ENCODE measurements at places on chromosomes 3 and 15.

DNA sequence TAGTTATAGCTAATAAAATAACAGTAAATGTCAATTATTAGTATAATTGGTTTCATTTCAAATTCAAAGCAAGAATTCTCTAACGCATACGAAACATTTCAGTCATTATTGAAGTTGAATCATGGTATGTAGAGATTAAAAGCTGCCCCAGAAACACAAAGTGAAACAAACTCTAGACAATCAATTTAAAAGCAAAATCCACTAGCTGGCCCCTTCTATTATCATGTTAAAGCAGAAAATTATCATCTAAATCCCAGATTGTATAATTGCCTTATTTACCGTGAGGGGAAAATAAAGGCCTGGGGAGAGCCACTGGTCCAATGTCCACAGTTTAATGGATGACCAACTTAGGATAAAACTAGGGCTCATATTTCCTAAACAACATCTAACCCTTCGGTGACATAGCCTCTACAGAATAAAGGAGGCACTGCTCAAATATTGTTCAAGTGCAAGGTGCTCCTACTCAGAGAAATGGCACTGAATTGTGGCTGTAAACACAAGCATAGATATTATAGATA, 110.9 kb upstream of the THRB start:
- no peak for DNase-seq

GRCh38 chr3:197181741-197182140, 116.7 kb downstream of the DLG1 start:
- DNase-seq, result no peak

DNA sequence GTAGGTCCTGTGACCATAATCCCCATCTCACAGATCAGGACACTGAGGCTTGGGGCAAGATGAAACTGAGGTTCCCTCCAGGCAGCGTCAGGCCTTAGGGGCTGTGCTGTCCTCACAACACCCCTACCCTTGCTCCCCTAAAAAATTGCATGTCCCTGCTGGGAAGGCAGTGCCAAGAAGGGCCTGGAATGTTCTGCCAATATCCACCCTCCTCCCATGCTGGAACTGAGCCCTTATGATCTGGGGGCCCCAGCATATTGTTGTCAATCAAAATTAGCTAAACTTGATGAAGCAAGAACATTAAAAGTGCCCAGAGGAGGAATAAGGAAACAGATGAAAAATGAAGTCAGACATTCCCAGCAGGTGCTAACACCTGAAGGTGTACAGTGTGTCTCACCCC, 13.4 kb upstream of the RTP3 start:
- no peak for DNase-seq

DNA sequence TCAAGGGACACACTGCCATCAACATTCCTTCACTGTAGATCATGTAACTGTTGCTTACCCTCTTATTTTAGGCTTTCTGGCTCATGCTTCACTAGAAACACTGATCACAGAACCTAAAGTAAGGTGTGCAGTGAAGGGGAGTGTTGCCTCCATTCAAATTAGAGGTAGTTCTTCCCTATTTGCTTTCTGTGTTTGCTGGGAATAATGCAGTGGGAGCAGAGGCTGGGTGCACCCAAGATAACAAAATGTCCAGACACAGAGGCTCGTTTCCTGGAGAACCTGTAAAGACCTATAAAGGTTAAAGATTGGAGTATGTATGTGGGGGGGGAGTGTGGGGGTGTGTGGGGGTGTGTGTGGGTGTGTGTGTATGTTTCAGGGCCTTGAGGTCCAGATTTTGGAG, 2.1 kb upstream of the CLDN18 start:
- no peak for DNase-seq

- no peak for DNase-seq
These were observed 115.5 kb downstream of the KLHL25 start for GRCh38 chr15:85679231-85679630.

GRCh38 chr3:32500880-32501782, 1.5 kb downstream of the CMTM6 start:
- DNase-seq, result no peak

- DNase-seq, result no peak
These were observed 77.8 kb downstream of the SLC25A26 start for GRCh38 chr3:66298591-66298990.

DNA sequence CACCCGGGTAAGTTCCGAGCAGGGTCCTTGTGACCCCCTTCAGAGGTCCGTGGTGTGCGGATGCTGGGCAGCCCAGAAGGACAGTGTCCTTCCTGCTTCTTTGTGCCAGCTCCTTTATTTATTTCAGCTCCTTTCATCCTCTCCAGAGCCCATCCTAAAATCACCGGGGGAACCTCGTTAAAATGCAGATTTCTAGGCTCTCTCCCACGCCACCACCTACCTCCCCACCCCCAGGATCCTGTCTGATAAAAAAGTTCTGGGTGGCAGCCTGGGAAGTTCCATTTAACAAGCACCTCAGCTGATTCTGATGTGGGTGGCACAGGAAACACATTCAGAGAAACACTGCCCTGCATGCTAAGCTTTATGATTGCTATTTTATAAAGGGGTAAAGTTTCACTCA, 12.5 kb upstream of the IGF1R start:
- DNase-seq, result no peak
